Activated naive CD8-positive, alpha-beta T cell treated with anti-CD3 and anti-CD28 coated beads for 36 hours (primary cell): ENCODE measurements at places on chromosomes 1 and 21. TPM values are rescaled to one million over a fixed set of nuclear protein-coding genes. Genes with fewer than 3 reads are reported as not detected.

DNA sequence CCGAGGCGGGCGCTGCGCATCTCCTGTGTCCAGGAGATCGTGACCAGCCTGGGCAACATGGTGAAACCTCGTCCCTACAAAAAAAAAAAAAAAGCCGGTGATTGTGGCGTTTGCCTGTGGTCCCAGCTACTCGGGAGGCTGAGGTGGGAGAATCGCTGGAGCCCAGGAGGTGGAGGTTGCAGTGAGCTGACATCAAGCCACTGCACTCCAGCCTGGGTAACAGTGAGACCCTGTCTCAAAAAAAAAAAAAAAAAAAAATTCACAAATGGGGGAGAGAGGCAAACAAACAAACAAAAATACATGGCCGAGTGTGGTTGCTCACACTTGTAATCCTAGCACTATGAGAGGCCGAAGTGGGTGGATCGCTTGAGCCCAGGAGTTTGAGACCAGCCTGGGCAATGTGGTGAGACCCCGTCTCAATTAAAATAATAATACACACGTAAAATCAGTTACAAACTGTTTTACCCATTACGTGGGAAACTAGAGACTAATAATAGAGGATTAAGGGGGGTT lies 758 bp downstream of the TATDN3 start:
- no peak for DNase-seq

- no peak for DNase-seq
Measured at GRCh38 chr1:24475700-24476099, 26.9 kb upstream of the RCAN3 start.

GRCh38 chr21:15653710-15654109 lies 76.1 kb upstream of the USP25 start:
- no peak for DNase-seq

DNA sequence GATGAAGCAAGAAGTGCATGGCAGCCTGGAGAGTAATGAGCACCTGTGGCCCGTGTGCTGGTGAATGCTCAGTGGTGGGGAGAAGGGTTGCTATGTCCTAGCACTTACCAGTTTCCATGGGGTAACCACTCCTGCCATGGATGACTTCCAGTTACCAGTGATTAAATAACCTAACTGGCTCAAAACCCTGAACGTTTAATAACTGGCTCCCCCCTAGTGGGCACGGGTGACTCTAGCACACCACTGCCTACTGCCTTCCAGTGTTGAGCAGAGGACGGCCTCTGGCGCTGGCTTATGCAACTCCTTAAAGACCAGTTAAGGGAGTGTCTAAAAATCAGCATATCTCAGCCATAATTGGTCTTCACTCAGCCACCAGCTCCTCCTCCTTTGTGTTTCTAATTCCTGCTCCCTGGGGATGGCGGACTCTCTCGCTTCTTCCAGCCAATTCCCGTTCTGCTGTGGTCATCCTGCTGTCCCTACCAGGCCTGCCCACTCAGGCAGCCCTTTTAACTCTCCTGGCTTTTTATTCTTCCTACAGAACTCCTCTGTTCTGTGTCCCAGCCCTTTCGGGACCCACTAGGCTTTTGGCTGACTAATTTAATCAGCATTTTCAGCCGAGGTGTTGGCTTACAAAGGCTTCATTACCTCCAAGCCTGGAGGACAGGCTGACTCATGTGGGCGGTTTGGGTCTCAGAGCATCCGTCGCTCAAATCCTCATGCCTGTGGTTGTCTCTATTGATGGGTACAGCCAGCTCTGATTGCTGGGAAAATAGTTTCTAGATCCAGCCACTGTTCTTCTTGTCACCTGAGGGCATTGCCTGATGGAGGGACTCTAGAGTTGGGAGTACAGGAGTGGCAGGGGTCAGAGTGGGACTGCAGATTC lies 332.4 kb downstream of the CAMTA1 start:
- no peak for DNase-seq

DNA sequence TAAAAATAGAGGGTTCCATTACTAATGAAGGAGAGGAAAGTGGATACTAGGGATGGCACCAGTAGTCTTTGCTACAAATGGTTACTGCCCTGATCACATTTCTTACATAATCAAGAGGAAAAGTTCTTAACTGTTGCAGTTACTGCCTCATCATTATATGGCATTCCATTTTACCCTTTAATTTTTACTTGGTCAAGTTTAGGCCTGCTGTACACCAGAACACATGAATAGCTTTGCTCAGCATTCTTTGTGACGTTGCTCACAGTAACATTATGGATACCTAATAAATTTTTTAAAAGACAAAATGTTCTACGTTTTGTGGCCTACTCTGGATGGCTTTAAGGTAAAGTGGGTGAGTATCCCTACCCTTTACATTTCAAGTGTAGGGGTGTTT lies 38.6 kb upstream of the CR1L start:
- DNase-seq, result no peak

GRCh38 chr1:219726480-219727272 lies 113.8 kb upstream of the ZC3H11B start:
- DNase-seq, result no peak

GRCh38 chr1:109996476-109996875 lies 11.9 kb downstream of the AHCYL1 start:
- DNase-seq, result no peak

DNA sequence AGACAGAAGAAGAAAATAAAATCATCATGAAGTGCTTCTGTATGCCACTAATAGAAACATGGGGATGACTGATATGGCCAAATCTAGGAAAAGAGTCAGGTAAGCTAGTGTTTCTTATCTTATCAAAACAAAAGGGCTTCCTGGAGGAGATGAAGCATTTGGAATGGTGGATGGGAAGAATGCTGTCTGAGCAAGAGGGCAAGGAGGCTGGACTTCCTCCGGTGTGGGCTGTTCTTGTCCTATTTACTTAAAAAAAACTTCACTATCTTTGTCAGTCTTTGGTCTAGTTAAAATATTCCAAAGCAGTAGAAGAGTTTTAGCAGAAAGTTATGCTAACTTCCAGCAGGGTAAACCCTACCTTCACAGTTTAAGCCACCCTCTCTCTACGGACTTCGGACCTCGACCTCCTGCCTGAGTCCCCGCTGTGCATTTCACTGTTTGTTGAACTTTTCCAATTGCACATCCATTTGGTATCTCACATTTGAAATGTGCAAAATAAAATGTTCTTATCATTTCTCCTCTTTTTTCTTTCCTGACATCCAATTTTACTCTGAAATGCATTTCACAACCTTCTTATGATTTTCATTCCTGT lies 64.8 kb upstream of the TSPAN2 start:
- no peak for DNase-seq

DNA sequence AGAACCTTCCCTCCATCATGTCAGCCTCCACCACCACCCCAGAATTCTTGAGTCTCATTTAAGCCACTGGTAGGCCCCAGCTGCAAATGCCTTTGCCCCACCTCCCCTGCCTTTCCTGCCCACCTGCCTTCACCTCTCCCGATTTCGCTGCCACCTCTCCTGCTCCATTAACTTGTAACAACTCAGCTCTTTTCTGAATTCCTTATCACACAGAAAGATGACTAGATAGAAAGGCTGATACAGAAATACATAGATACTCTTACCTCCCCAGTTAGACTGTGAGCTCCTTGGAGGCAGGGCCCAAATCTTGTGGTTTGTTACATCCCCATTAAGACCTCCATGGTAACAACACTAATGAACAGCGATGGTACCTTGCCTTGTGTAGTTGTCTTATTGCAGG lies 69.5 kb downstream of the ATP5PO start:
- DNase-seq, result no peak

GRCh38 chr21:33695813-33696212 lies 53.5 kb downstream of the ITSN1 start:
- no peak for DNase-seq

DNA sequence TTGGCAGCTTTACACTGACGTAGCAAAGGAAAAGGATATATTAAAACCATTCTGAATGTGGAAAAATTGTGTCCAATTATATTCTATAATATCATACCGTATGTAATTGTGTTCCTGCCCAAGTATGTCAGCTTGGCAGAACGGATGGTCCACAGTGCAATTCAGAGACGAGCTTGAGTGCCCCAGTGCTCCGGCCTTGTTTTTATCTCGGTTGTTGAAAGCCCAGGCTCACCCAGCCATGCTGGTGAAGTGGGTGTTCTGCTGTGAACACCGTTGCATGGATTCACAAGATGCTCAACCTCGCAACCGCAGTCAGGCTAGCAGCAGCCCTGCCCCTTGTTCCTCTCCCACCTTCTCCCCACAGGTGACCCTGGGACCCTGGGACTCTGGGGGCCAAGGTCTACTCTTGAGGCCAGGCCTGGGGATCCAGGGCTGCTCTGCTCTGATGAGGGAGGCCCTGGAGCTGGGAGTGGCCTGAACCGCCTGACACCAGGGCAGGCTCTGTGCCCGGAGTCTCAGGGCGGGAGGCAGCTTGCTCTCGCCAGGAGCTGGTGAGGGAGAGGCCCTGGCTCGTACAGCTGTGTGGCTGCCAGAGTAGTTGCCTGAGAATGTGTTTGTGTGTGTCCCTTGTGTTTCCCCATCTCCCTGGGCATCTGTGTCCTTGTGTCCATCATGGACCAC lies 11.2 kb downstream of the PTPRF start:
- DNase-seq, result no peak

- DNase-seq, result no peak
Measured at GRCh38 chr1:41856944-41857285, 61.8 kb downstream of the HIVEP3 start.

GRCh38 chr1:219959540-219960203 lies 31.3 kb upstream of the SLC30A10 start:
- DNase-seq, result no peak

- no peak for DNase-seq
Measured at GRCh38 chr1:89931964-89932363, 62.9 kb upstream of the ZNF326 start.

DNA sequence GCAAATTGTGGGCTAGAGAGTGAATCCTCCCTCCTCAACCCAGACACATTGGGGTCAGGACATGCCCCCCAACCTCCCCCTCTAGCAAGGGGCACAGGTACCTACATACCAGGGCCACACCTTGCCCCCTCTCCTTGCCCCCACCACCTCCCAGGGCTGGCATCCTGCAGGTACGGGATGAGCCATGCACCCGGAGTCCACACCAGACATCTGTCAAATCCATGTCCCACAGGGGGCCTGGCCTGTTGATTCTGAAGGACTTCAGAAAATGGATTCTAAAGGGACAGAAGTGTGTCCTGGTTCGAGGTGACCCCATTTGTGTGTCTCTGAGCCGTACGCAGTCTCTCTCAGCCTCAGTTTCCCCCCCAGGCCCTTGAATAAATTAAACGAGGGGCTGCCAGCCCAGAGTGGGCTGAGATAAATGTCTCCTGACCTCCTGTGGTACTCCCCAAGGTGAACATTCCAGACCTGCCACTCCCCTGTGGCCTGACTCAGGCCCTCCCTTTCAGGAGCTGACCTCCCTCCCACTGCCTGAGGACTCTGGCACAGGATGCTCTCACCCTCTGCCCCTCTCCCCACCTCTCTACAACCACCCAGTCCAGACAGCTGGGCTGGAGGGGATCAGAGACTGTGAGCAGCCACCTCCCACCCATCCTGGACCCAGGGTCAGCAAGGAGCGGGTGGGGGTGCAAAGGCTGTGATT lies 94.5 kb downstream of the EPHB2 start:
- DNase-seq, result no peak

DNA sequence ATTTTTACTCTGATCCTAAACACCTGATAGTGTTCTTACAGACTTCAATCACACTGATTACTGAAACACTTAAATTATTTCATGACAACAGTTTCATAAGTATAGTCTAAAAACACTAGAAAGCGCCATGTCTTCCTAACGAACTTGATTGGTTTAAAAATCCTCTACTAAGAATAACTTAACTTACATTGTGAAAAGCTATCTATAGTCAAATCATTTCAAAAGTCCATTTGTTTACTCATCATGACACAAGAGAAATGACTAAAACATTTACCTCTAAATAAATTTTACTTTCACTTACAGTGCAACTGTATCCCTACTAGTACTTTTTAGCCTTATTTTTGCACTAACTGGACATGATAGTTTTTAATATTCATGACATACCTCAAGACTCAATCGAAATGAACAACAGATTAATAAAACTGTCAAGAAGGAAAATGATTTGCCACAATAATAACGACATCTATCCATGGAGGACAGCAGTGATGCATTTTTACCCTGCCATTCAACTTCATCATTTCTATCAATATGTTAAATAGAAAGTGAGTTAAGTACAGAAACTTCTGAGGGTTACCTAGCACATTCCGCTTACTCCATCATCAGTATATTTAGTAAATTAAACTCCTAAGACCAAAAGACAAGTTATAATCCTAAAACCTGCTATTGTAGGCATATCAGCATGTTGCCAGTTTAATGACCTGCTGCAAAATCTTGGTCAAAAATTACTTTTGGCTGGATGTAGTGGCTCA lies 38.4 kb downstream of the AHCTF1 start:
- DNase-seq, result no peak

DNA sequence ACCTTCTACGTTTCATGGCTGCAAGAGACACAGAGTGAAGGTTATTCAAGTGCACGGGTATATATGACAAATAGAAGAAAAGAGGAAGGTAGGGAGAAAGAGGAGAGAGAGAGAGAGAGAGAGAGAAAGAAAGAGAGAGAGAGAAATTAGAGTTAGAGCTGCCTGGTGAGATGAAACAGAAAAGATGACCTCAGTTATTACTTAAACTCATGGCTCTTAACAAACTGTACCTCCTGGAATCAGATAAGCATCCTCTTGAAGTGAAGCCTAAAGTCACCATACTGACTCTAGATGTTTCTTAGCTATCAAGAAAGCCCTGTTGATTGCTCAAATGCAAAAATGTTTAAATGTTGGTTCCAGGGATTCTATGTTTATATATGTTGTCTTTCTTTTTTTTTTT lies 597.7 kb upstream of the ZP4 start:
- DNase-seq, result no peak

GRCh38 chr1:26697978-26698849 lies 2.4 kb downstream of the ARID1A start:
- peak; percentile 53 for DNase-seq

- DNase-seq, result peak; percentile 42
Measured at GRCh38 chr21:34886240-34887104, 162.6 kb downstream of the RUNX1 start.

GRCh38 chr1:39779137-39779536 lies 8.0 kb upstream of the OXCT2 start:
- no peak for DNase-seq

- DNase-seq, result peak; percentile 82
Measured at GRCh38 chr1:2556277-2556677, at the start of gene TNFRSF14. Gene TNFRSF14 (plus strand): TSS chr1:2556371. CDS start chr1:2556665, 294 bp downstream.

DNA sequence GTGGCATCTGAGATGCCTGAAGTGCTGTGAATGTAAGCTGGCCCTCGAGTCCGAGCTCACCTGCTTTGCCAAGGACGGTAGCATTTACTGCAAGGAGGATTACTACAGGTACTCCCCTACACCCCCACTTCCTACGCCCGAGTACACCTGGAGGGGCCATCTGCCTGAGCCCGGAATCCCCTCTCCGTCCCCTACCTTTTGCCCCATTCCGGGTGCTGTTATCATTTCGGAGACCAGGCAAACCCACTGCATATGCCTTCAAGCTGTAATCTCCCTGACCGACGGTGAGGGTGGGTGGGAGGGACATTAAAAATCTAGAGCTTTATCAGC lies 2.9 kb downstream of the LHX9 start:
- no peak for DNase-seq

GRCh38 chr21:32307706-32308105 lies 9.1 kb downstream of the MRAP start:
- DNase-seq, result no peak

The GBP5 gene
- 187 TPM for total RNA-seq

The CALML6 gene
- total RNA-seq, result 0.98 TPM

The GNAT2 gene
- total RNA-seq, result 0.91 TPM

The TACSTD2 gene
- 0.08 TPM for total RNA-seq

The CFAP141 gene
- total RNA-seq, result not detected

The CD1B gene
- not detected for total RNA-seq

The PRRX1 gene
- total RNA-seq, result not detected

The SH3BGR gene
- total RNA-seq, result 4.7 TPM

The GBP2 gene
- total RNA-seq, result 157 TPM

The OLFML3 gene
- total RNA-seq, result 0.20 TPM

The OR2T33 gene
- total RNA-seq, result not detected

The S100B gene
- total RNA-seq, result 8.7 TPM

The PPCS gene
- 47.5 TPM for total RNA-seq
